ENCODE measurements at places on chromosomes 6 and 20. TPM values are rescaled to one million over a fixed set of nuclear protein-coding genes. Genes with fewer than 3 reads are reported as not detected.

DNA sequence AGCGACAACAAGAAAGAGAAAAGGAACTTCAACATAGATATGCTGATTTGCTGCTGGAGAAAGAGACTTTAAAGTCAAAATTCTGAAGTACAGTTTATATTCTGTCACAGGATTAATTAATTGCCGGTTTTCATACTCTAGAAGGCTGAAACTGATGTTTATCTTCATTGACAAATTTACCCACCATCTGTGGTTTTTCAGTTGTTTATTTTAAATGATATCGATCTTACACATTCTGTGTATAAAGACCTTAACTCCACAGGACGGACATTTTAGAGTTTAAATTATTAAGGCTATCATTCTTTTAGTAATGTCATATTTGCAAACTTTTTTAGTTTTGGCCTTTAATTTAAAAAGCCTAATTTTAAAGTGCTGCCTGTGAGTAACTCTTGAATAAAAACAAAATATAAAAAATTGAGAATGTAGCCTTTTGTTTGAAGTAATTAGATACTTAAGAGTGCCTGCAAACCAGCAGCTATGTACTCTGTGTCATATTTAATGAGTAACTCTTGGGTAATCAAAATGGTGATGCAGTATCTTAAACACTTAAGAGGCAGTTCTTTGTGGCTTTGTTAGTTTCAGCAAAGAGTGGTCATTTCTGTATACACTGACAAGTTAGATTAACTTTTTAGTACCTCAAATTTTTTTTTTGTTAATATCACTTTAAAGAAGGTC lies 59.3 kb downstream of the CDC5L start:
- DNase-seq = no peak

The CAGE1 gene
- polyA plus RNA-seq = not detected

- DNase-seq = no peak
These were observed 4.0 kb downstream of the ZSWIM3 start for GRCh38 chr20:45861221-45862075.

The BTN1A1 gene
- polyA plus RNA-seq = not detected

DNA sequence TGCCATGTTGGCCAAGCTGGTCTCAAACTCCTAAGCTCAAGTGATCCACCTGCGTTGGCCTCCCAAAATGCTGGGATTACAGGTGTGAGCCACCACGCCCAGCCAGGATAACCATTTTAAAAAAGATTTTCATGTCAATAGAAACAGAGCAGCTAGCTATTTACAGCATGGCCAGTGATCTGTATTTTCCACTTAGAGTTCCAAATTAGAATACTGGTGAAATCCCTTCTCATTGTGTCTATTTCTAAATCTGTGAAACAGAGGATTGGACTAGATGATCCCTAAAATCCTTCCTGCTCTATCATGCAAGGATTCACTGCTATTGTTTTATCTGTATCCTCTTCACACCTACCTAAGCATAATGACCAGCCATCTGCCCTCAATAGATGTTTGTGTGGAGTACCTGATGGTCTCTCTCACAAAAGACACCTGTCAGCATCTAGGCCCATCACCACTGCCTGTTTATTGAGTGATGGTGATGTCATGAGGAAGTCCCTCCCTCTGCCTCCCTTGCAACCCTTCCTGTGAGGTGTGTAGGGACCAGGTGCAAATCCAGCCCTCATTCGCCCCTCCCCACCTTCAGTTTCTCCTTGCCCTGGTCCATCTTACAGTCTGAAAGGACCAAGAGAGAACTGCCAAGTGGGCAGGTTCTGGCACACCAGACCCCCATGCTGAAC lies 26.5 kb upstream of the SMIM29 start:
- DNase-seq = no peak

DNA sequence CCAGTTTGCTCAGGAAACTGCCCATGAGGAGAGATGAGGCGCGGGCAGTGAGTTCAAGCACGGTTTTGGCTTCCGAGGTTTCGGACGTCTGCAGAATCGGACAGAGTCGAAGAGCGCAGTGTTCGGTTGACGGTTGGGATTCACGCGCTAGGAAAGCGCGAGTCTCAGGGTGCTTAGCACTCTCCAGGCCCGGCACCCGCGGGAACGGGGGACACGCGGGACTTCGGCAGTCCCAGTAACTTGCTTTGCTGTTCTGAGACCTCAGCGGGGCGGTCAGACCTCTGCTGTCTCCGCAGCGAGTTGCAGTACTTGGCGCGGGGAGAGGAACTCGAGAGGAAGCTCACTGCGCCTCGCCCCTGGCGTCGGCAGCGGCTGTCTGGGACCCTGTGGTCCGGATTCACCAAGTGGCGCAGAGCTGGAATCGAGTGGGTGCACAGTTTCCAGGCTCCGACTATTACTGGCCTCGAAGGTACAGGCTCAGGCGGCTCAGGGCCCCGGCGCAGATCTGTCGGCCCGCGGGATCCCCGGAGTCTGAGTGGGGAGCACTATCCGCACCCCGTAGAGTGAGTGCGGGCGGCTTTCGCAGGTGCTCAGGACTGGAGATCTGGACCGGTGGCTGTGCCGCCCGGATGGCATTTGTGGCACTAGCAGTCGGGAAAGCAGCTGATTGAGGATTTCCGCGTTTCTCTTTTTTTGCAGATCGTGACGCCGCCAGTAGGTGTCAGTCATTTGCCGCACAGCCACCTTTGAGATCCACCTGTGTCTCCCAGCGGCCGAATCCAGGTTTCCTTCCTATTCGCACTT lies at the start of gene POM121L2:
TSS of gene POM121L2 (minus strand) at position 128 of the 804 bp plus-strand sequence. CDS start at position 25, 103 bp downstream.
- DNase-seq = no peak

DNA sequence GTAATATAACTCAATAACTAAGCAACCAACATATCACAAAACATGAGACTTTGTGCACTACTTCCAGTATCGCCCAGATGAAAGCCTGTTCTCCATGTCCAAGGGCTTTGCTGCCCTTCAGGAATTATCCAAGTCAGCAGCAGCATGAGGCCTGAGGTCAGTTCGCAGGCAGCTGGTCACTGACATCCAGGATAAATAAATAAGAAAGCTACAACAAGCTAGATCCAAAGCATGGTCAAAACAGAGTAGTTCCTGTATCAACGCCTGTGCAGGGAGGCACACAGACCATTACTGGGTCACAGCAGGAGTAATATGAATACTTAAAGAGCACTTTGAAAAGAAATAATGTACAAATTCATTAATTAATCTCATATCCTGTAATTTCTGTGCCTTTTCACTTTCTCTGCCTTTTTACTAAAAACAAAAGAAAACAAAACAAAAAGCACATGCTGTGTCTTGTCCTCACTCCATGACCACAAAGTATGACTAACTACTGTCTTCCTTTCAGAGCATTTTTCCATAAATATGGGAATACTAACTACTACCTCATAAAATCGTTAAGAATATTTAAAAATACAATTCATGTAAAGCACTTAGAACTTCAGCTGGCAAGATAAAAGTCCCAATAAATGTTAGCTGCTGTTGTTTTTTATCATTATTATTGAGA lies 374.9 kb upstream of the IRAK1BP1 start:
- DNase-seq = no peak

DNA sequence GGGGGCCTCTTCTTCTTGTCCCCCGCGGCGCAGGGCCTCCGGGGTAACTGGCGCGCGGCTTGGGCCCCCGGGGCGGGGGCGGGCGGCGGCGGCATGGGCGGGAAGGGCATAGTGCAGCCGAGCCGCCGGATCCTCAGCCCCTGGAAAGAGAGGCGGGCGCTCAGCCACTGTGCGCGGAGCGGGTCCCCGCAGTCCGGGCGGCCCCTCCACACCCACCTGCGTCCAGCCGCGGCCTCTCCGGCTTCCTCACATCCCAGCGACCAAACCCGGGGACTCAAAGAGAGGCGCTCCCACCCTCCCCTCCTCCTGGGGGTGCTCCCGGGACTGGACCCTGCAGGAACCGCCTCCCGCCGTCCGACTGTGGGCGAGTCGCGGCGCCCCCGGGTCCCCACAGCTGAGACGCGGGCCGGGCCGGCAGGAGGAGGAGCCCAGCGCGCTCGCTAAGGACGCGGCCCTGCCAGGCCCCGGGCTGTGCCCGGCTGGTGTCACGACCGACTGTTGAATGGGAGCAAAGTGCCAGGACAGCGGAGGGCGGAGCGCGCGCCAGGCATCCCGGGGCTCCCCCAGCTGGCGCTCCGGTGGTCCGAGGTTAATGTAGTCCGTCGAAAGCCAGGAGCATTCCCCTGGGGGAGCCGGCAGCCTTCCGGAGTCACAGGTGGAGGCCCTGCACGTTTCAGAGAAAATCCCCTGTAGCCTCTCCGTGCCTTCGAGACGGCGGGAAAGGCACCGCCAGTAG lies at the start of gene PRR18:
TSS of gene PRR18 (minus strand) at position 360 of the 736 bp plus-strand sequence. CDS start at position 110, 250 bp downstream.
- no peak for DNase-seq

DNA sequence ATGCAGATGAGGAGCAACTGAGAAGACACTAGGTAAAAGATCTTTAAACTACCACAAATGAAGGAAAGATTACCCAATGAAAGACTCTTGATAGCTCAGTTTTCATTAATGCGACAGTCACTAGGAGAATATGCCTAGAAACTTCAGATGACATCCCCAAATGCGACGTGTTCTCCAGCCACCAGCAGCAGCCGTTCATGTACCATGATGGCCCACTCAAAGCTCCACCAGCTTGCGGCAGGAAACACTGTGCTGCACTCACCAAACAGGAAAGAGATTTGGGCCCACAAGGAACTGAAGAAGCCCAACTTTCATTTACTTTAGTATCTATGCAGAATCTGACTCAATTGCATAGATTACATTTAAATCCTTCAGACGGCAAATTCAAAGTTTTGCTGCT lies 7.5 kb downstream of the DIDO1 start:
- no peak for DNase-seq

The NKAIN4 gene
- polyA plus RNA-seq = not detected

The RAB32 gene
- 1.9 TPM for polyA plus RNA-seq

The TGM2 gene
- polyA plus RNA-seq = 972 TPM

The BPIFB4 gene
- not detected for polyA plus RNA-seq

DNA sequence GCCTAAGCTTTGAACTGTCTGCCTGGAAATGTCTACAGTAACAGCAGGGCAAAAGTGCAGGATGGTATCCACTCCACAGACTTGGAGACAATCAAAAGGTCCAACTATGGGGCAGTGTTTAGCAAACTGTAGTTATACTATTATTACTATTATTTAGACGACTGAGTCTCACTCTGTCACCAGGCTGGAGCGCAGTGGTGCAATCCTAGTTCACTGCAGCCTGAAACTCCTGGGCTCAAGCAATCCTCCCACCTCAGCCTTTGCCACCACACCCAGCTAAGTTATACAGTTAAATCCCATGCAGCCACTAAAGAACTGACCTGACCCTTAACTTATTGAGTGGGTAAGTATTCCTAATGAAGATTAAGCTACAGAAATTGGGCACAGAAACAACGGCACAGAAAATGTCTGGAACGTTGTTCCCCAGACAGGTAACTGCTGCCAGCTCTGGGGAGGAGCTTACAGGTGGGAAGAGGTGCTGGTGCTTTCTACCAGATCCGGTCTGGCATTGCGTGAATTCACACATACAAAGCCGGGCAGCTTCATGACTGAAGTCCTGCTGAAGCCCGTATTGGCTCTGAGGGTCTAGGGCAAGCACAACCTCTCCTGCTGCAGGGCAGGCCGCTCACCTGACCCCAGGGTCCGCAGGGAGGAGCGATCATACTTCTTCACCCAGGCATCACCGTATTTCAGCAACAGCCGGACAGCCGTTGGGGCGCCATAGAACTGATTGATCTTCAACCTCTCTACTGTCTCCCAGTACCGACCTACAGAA lies 27.0 kb upstream of the APMAP start:
- DNase-seq = peak; percentile 13

GRCh38 chr20:38423541-38423940 lies 11.6 kb downstream of the SNHG17 start:
- no peak for DNase-seq

DNA sequence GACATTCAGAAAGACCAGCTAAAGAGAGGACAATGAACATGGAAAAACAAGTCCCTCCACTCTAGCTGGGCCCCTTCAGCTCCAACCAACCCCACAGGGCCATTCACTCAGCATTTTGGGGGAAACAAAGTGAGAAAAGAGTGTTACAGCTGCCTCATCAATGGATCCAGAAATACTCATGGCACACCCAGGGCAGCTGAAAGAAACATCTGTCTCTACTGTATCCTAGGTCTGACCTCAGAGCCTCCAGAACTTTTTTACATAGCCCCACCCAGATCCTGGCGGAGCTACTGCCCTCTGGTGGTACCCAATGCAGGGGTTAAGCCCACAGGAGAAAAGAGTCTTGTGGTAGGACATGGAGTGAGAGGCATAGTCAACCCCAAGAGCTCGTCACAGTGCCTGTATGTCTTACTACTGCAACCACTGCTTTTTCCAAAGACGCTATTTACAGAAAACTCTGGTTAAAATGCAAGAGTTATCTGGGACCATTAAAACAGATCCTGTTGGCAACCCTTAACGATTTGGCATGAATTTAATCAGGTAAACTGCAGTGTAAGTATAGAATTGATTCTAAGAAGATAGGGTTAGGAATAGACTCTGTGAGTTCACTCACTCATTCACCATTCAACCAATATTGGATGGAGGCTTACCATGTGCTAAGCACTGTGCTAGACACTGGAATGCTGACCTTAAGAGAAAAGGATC lies 37.4 kb upstream of the FAM83C start:
- DNase-seq = no peak

GRCh38 chr20:39358052-39358451 lies 395.9 kb downstream of the DHX35 start:
- DNase-seq = peak; percentile 29

The CSNK2B gene
- 124 TPM for polyA plus RNA-seq

DNA sequence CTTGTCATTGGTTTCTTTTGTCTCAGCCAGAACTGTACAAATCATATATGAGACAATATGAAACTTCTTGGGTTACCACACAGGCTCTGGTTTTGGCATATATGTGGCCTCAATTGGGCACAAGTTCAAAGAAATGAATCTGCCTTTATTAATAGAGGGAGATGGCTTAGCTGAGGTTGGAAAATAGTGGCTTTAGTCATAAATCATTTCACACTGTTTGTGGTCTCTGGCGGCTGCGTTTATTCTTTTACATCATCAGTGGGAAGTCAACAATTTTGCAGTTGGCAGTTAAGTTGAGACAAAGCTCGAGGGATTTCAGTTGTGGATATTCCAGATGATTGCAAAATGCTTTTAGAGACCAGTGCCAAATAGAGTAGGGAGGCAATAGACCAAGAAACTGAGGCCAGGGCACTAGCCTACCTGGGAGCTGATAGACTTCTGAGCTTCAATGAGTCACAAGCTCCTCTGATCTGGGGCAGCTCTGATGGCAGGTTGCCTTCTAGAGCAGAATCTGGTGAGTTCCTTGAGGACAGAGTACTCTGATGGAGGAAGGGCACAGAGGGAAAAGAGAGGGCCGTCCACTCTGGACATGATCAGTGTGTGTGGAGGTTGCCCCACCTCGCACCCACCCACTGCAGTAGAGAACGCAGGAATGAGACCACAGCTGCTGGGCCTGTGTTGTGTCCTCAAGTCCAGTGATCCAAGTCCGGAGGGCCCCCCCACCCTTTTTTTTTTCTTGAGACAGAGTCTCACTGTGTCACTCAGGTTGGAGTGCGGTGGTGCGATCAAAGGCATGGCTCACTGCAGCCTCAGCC lies 73.5 kb downstream of the ARMC2 start:
- DNase-seq = no peak

The PTPRA gene
- 18.9 TPM for polyA plus RNA-seq

The LZTS3 gene
- polyA plus RNA-seq = 13.6 TPM

- peak; percentile 78 for DNase-seq
These were observed 112.6 kb upstream of the RALGAPA2 start for GRCh38 chr20:20824924-20825584.

GRCh38 chr6:56278171-56278591 lies 30.8 kb upstream of the COL21A1 start:
- DNase-seq = no peak

The KCNQ5 gene
- polyA plus RNA-seq = not detected

The SSTR4 gene
- polyA plus RNA-seq = not detected

All from heart left ventricle (tissue), 16 donors.